Ureter (tissue), 1 donor: ENCODE measurements at places on chromosomes 12 and 14. TPM values are rescaled to one million over a fixed set of nuclear protein-coding genes. Genes with fewer than 3 reads are reported as not detected.

DNA sequence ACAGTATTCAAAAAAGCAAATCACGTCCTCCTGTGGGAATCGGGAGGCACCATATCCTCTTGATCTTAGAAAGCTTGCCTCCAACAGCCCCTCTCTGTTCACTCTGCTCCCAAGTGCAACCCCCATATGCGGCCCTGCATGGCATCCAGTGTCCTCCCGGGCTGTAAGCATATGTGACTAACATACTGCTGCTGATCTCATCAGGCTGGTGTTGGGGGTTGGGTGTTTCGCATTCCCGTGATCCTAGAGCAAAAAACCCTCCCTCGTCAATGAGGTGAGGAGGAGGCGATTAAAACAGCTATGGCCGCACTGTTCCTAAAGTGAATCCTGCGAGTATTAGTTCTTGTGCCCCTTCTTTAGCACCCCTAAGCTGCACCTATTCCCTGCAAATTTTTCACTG is 28.1 kb upstream of the PPM1A start:
- DNase-seq = no peak

- DNase-seq = no peak
Measured at GRCh38 chr12:69254046-69254445, 14.7 kb downstream of the CPSF6 start.

- no peak for DNase-seq
Measured at GRCh38 chr12:109811624-109811995, 21.6 kb downstream of the TRPV4 start.

GRCh38 chr14:101478096-101478495 is 83.2 kb upstream of the DIO3 start:
- DNase-seq = peak; percentile 26

DNA sequence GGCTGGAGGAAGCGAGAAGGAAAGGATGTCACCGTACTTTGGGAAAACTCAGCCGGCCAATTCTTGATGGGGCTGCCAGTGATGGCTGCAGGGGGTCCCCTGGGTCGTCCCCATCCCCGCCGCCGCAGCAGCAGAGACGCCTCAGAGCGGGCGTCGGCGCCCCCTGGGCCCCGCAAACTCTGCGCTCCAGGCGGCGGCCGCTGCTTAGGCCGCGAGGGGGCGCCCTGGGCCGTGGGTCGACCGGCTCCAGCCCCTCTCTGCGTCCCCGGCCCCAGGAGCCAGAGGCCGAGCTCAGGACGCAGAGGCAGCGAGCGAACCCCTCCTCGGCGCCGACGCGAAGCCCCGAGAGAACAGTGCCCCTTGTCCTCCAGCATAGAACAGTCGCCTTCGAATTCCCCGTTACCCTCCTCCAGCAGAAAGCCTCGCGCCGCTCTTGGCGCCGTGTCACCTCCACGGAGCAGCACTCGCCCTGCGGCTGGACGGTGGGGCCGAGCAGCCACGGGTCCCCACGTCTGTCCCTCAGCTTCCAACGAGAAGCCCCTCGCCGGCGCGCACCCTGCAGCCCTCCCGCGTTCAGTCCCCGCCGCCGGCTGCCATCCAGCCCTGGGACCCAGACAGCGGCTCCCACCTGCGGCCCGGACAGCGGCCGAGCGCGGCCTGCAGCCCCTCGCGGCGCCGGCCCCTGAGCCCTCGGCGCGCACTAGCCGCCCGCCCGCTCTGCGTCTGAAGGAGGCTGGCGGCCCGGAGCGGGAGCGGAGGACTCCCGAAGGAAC is 106.6 kb downstream of the PRICKLE1 start:
- DNase-seq = peak; percentile 73

GRCh38 chr12:52061470-52062166 is 8.2 kb upstream of the ATG101 start:
- no peak for DNase-seq

The OR4Q2 gene
- not detected for total RNA-seq

The ANO2 gene
- 4.2 TPM for total RNA-seq

The A2M gene
- 688 TPM for total RNA-seq

The RAPGEF3 gene
- total RNA-seq = 83.4 TPM
